SK-N-SH treated with all-trans-retinoic acid at 6 μM for 48 hours (cell line): ENCODE measurements at places on chromosomes 5 and 9.

DNA sequence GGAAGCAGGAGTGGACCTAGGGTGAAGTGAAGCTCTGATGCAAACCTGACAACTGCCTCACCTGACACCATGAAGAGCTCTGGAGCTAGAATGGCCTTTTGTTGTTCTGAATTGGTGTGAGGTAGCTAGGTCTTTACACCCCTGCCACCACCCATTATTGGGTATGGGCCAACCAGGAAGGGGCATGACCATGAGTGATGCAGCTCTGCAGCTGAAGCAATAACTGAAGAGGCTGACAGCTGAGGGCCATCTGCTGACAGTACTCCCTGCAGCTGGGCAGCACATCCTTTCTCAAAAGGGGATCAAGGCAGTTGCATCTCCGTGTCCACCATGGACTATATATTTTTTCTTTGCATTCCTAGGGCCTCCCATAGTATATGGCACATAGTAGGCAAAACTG lies 87.0 kb upstream of the TLE1 start:
- ATAC-seq, result no peak

GRCh38 chr9:22913026-22913425 lies 466.4 kb downstream of the DMRTA1 start:
- ATAC-seq, result no peak

- no peak for ATAC-seq
These were observed 60.0 kb upstream of the CDH6 start for GRCh38 chr5:31133488-31133887.

- no peak for ATAC-seq
These were observed 162.7 kb upstream of the IRX2 start for GRCh38 chr5:2914022-2914661.

DNA sequence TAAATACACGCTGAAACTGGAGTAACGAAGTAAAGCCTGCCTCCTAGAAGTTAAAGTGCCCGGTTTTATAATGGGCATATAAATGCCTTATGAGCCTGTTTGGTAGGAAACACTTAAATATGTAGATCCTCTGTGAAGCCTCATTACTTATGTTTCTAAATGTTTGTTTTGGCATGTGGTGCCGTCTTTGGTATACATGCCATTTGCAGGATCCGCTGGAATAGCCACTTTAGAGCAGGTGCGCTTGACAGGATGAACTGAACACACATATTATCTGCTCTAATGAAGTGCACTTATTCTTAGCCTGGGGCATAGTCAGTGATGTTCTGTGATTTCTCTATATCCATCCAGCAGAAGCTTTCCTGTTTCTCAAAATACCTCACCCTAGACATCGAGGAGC lies 778.1 kb upstream of the WWC1 start:
- ATAC-seq, result no peak

DNA sequence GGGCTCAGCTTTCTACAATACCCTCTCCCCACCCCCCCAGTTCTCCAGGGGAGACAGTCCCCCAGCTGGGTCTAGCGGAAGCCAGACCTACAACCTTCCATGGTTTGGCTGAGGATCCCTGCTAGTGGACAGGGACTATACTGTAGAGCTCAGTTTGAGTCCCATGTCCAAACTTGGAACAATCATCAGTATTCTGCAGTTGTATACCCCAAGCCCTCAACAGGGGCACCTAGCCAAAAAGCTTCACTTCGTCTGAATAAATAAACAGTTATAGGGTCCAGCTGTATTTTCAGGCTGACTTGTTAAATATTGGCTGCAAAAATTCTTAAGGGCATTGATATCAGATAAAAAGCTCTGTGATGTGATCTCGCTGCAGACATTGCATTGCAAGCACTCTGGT lies 15.4 kb upstream of the C9 start:
- no peak for ATAC-seq

GRCh38 chr9:28718226-28718625 lies 1144.9 kb upstream of the C9orf72 start:
- ATAC-seq, result no peak

DNA sequence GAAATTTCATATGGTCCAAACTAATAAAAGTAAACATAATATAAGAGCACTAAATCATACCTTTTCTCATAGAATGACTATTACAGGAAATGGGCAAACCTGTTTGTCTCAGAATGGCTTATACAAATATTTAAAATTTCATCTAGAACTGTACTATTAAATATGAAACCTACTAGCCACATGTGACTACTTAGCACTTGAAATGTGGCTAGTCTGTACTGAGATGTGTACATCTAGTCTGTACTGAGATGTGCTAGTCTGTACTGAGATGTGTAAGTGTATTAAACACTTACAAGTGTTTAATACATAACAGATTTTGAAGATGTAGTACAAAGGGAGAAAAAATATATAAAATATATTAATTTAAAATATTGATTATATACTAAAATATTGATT lies 22.4 kb downstream of the ABITRAM start:
- ATAC-seq, result no peak

DNA sequence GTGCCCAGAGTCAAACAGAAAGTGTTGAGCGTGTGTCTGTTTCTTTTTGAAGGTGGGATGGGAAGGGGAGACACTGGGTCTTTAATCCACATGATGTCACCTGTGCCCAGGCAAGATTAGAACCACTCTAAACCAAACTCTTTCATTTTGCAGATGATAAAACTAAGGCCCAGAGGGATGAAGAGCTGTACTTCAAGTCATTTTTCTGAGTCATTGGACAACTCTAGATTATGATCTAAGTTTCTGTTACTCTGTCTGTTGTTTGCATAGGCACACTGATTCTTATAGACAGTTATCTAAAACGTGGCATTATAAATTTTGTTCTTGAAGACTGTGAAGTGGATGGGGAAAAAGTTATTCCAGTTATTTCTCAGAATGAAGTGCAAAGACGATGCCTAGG lies 48.8 kb downstream of the MAST4 start:
- no peak for ATAC-seq

DNA sequence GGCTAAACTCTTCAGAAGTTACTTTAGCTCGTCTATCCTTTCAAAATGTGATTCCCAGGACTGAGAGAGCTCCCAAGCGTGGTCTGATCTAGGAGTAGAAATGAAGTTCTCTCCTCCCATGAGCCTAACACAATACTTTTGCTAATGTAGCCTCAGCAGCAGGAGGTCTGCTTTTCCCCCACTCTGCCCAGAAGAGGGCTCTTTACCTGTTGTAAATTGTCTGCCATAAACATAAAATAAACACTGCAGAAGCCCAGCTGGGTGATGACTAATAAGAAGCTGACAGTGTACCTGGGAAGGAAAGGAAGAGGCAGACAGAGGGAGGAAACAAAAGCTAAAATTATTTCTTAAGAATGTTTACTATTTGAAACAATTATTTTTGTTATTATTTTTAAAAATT lies 15.4 kb downstream of the SLC36A3 start:
- no peak for ATAC-seq

DNA sequence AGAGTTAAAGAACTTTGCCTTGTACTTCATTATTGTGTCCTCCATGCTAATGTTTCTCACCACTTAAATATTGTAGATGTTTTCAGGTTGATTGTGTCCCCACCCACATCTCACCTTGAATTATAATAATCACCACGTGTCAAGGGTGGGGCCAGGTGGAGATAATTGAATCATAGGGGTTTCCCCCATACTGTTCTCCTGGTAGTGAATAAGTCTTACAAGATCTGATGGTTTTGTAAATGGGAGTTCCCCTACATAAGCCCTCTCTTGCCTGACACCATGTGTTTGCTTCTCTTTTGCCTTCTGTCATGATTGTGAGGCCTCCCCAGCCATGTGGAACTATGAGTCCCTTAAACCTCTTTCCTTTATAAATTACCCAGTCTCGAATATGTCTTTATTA lies 248.3 kb downstream of the FBXL7 start:
- ATAC-seq, result no peak

- ATAC-seq, result no peak
These were observed 480.3 kb downstream of the RAB3C start for GRCh38 chr5:59062986-59063683.

DNA sequence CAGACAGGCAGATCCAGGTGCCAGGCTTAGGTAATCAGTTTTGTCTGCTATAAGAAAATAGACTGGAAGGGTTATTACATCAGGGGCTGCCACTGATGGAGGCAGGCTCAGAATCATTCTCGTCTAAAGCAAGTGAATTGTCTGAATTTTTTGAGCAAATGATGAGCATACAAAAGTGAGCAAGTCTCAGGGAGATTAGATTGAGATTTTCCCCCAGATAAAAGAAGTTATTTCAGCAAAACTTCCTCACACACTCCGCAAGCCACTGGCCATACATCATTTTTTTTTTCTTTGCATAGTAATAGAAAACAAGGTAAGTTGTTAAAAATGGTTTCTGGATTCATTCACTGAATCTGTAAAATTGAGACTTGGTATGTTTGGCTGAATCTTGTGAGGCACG lies 52.9 kb downstream of the ZNF462 start:
- ATAC-seq, result no peak

GRCh38 chr5:131413605-131414559 lies 150.0 kb downstream of the CDC42SE2 start:
- ATAC-seq, result peak; percentile 55; the same call in 1 of the 3 replicates

DNA sequence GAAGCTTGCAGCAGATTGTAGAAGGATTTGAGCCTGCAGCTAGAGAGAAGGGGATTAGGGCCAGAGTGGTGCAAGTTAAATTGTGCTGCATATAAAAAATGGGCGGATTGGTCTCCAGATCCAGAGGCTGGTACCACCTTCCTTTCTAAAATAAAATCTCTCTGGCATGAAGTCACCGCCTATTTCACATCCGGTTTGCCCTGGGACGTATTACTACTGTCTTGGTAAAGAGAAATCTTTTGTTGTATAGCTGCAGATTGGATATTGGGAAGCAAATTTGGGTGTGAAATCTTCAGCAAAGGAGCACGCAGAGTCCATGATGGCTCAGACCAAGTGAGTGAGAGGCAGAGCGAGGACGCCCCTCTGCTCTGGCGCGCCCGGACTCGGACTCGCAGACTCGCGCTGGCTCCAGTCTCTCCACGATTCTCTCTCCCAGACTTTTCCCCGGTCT lies at the start of gene GABRA1:
TSS of gene GABRA1 (plus strand) at position 180 of the 451 bp plus-strand sequence. CDS start 2,691 bp downstream, outside the sequence.
- peak; percentile 76 for ATAC-seq

GRCh38 chr9:19104515-19105282 lies 2.0 kb upstream of the HAUS6 start:
- no peak for ATAC-seq

DNA sequence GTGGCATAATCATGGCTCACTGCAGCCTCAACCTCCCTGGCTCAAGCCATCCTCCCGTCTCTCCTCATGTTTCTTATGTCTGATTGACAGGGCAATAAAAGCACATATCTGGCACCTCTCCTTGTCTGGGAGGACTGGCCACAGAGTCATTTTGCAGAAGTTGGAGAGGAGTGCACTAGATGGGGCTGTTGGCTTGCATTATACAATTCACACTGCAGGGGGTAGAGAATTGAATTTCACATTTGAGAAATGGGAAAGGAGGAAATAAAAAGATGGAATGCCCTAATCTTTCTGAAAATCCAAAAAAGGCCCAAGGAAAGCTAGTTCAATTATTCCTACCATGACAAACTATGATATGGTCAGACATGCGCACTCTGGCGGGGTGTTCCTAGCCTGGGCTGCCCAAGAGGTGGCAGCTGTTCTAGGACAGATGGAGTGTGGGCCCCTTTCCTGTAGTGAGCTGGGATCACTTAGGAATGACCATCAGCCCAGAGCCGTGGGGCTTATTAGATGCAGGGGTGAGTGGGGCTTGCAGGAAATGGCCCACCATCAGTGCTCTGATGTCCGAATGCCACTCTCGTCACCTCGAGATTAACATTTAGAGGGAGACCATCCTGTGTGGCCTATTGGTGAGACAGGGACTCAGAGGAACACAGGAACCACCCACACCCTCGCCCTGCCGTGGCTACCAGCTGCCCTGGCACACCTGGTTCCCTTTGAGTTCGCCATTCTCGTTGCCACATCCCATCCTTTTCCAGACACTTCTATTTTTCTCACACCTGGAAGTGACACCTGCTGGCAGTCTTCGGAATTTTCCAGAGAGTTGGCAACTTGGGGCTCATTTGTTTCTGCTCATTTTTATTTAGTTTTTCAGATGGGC lies 21.8 kb upstream of the ANKRD18A start:
- no peak for ATAC-seq

- ATAC-seq, result no peak
These were observed 640 bp upstream of the DPM2 start for GRCh38 chr9:127938298-127938690.

DNA sequence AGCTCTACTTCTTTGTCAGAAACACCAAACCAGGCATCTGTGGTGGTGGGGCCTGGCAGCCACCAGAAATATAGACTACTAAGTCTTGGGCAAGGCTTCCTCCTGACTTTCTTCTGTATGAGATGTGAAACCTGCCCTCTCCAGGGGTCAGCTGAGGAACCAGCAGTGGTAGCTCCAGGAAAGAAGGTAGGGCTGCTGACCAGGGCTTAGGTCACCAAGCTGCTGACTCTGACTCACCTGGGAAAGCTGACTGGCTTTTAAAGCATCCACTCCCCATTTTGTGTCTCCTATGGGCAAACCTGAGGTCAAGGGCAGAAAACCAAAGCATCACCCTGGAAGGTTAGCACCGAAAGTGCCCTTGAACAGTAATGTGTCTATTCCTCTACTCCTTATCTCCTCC lies 10.4 kb upstream of the SH3TC2 start:
- no peak for ATAC-seq

DNA sequence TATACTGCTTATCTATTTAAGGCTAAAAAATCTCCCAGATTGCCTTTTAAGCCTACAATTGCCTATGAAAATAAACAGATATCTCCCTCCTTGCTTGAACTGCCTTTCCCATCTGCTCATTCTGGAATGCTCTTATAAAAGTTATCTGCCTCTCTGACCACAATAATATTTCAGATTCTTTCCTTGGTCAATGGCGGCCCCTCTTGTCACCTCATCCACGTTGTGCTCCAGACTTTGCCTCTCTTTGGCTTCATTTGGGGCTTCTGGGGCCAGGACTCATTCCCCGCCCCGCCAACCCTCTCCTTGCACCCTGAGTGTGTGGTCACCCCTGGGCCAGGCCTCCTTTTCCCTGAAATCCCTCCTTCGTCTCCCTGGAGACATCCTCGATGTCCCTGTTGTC lies 110.0 kb upstream of the RPS23 start:
- ATAC-seq, result peak; percentile 77

DNA sequence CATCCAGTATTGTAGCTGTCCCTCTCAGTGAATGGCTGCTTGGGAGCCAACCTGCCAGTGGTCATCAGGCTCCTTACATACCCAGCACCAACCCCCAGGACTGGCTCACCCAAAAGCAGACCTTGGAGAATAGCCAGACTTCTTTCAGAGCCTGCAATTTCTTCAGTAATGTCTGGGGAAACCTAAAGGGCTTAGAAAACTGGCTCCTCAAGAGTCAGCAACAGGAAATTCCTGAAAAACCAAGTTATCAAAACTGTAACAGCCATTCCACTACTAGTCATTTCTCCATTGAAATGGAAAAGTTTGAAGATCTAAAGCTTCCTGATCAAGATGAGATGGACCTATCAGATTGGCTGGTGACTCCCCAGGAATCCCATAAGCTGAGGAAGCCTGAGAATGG lies 12.3 kb upstream of the STING1 start:
- ATAC-seq, result peak; percentile 30
